Activated CD4-positive, alpha-beta T cell treated with anti-CD3 and anti-CD28 coated beads for 24 hours (primary cell): ENCODE measurements at places on chromosomes 2 and 18.

DNA sequence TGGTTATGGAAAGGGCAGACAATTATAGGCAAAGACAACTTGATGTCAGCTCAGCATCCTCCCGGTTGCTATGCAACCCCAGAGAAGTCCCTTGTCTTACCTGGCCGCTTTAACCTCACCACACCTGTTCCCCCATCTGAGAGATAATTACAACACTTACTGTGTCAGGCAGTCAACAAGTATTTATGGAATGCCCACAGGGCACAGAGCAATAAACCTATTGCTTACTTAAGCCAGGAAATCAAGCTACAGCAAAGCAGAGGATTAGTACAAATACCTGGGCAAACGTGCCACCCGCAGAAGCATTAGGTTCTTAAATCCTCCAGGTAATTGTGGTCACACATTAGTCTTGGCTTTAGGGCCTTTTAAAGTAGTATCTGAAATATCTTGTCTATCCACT lies 320.4 kb upstream of the REV1 start:
- DNase-seq, result no peak

GRCh38 chr2:157150747-157151146 lies 106.8 kb upstream of the GALNT5 start:
- DNase-seq, result no peak

DNA sequence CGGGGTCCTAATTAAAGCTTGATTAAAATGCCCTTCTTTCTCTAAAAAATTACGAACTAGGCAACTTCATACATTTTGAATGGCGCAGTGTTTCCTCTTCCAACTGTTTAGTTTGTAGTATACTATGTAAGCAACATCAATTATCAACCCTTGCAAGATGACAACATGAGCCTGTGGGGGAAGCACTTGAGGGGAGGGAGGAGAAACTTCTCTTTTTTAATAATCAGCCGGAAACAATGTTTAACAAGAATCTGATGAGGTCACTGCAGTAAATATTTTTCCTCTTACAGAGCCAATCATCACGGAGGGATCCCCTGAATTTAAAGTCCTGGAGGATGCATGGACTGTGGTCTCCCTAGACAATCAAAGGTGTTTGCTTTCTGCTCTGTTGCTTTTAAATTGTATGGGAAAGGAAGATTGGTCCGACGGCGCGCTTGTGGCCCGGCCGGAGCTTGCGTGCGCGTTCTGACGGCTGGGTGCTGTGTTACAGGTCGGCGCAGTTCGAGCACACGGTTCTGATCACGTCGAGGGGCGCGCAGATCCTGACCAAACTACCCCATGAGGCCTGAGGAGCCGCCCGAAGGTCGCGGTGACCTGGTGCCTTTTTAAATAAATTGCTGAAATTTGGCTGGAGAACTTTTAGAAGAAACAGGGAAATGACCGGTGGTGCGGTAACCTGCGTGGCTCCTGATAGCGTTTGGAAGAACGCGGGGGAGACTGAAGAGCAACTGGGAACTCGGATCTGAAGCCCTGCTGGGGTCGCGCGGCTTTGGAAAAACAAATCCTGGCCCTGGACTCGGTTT lies 5.3 kb upstream of the DLX1 start:
- no peak for DNase-seq

DNA sequence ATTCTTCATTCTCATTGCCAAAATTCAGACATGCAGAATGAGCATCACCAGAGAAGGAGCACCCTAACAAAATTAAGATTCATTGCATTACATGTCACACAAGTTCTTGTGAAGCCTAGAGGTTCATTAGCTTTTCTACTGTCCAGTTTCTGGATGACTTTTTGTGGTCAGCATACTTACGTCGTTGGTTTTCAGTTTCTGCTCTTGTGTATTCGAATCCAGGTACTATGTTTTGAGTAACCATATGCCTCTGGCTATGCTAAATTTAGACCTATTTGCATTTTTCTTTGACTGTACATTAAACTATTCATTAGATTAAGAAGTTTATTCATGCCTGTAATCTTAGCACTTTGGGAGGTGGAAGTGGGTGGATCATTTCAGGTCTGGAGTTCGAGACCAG lies 251.3 kb downstream of the PARD3B start:
- no peak for DNase-seq

DNA sequence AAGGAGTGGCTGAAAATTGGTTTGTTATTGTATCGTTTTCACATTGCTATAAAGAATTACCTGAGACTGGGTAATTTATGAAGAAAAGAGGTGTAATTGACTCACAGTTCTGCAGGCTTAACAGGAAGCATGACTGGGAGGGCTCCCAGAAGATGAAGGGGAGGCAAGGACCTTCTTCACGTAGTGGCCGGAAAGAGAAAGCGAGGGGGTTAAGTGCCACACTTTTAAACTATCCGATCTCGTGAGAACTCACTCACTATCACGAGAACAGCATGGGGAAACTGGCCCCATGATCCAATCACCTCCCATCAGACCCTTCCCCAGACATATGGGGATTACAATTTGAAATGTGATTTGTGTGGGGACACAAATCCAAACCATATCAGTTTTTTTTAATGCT lies 81.6 kb downstream of the FBXO15 start:
- DNase-seq, result no peak

DNA sequence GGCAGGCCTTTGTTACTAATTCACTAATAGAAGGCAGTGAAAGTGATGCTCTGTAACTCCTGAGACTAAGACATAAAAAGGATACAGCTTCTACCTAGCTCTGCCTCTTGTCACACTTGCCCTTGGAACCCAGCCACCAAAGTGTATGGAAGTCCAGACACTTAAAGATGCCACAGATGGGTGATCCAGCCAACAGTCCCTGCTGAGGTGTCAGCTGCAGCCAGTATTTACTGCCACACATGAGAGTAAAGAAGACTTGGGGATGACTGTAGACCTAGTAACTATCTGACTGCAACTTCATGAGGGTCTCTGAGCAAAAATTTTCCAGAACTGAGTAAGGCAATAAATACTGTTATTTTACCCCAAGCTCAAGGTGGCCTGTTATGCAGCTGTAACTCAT lies 8.8 kb downstream of the IMMT start:
- DNase-seq, result no peak

- DNase-seq, result no peak
Measured at GRCh38 chr18:72325307-72325706, 218.8 kb downstream of the CBLN2 start.

- no peak for DNase-seq
Measured at GRCh38 chr2:239040152-239040761, 192.4 kb downstream of the TWIST2 start.

- DNase-seq, result no peak
Measured at GRCh38 chr2:54977149-54977548, 73.1 kb downstream of the RTN4 start.
